ENCODE measurements at places on chromosomes 7 and 10.

DNA sequence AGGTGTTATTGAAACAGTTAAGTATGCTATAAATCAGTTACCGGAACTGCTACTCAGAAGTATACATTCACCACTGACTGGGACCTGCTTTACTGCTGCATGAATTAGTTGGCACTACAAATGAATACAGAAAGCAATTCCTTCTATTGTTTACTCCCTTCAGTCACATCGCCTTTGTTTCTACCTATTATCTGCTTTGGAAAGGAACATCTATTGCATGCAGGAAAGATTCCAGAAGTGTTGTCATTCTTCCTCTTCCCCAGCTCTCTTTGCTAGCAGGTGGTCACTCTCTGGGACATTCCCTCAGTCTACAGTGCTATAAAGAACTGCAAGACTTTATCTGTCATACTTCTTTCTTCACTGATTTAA, 131.3 kb downstream of the ANK3 start:
- no peak for DNase-seq

DNA sequence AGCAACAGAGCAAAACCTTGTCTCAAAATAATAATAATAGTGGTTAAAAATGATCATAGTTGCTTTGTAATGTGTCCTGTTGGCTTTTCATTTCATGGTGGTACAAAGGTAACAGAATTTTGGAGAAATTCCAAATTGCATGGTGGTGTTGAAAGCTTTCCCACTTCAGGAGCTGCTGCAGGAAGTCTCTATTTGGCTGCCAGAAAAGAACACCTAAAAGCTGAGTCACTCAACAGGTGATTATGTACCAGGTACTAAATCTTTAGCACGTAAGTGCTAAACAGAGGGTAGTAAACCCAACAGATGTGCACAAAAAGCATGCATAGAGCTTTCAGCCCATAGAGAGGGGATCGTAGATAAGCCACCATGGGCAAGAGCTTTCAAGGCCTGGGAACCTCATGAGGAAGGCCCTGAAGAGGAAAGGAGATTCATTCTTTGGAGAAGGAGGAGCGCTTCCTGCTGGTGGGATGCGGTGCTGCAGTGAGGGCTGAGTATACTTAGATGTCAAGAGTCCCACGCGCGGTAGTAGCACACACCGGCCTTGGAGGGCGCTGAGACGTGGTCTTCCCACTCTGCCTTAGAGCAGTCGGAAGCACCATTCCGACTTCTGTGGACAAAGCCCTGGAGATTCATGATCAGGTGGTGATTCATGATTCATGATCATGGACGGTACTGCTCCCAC, 118.7 kb downstream of the RALA start:
- no peak for DNase-seq

DNA sequence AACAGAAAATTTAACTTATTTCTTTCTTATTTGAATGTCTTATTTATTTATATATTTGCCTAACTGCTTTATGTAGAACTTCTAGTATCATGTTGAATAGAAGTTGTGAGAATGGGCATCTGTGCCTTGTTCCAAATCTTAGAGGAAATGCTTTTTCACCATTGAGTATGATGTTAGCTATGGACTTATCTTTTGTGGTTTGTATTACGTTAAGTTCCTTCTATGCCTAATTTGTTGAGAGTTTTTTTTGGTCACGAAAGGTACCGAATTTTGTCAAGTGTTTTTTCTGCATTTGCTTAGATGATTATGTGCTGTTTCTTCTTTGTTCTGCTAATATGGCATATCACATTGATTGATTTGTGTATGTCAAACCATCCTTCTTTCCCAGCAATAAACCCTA, 161.0 kb upstream of the TRIM24 start:
- DNase-seq = no peak

DNA sequence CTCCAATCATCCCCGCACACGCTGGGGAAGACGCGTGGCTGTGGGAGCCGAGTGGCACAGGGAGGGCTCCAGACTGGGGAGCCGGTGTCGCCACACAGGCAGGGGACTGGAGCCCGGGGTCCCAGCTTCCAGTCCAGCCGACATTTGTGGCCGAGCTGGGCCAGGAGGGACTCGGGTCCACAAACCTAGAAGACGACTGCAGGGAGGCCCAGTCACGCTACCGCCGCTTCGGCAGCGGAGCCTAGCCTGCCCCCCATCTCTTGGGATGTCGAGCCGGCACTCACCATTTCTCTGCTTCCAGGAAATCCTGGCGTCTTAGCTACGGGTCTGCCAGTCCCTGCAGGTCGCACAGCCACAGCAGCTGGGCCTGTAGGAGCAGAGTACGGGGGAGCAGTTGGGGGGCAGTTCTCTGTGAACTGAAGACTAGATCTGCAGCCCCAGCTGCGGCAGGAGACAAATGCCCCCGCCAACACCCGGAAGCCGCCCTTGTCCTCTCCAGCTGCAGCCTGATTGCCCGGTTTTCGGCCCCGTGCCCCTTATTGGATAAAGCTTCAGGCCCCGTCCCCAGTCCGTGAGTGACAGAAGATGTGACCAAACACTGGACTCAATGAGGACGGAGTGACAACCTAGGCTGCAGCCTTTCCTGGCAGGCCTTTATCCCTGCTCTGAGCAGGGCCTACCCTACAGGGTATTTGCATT, 270.7 kb downstream of the ZNF33B start:
- DNase-seq = peak; percentile 88

DNA sequence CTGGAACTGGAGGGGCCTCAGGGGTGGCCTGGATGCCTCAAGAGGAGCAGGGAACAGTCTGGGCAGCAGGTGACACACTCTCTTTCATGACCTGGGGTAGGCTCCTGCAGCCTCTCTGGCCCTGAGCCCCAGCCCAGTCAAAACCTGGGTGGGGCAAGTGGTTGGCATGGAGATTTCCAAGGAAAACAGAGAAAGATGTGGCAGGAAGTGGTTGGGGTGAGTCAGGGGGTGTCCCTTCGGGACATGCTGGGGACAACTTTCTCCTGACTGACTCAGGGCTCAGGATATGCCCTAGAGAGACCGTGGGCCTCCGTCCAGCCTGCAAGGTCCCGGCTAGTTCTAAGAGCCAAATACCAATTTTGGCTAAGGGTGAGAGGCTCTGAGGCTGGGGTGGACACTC, 2.9 kb downstream of the AQP1 start:
- DNase-seq = no peak

DNA sequence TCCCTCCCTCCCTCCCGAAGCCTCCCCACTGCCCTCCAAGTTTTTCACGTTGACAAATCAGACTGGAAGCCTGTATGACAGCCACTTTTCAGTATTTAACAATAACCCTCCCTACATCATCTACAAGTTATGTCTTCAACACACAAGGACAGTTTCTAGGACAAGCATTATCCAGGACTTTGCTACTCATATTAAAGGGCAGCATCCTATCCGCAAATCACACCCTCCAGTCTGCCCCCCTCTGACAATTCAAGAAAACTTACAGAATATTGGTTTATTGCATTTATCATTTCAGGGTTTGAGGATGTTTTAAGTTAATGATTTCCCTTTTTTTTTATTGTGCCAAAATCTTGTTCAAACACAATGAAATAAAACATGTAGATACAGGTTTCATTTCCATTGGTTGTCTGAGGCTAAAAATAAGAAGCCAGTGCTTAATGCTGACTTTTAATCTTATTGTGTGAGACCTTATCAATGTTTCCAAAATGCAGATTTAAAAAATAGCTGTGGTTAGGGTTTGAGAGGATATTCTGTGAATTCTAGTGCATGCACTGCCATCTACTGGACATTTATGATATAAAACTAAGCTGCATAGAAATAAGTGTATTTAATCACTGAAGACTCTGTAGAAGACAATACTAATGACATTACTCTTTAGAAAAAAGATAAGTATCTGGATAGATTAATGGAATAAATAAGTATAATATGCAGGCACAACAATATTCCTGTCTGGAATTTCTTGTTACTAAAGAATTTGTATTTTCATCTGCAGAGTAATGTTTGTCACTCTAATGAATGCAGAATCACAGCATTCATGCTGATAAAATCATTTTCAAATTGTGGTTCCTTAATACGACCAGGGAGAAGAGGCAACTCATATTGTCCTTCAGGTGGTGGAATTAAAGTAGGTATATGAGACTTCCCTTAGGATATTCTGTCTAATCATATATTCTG, 64.1 kb downstream of the CAV1 start:
- DNase-seq = no peak

- DNase-seq = no peak
Measured at GRCh38 chr7:47659664-47660462, 78.0 kb upstream of the TNS3 start.

- no peak for DNase-seq
Measured at GRCh38 chr7:38309555-38309954, 36.1 kb upstream of the TARP start.

DNA sequence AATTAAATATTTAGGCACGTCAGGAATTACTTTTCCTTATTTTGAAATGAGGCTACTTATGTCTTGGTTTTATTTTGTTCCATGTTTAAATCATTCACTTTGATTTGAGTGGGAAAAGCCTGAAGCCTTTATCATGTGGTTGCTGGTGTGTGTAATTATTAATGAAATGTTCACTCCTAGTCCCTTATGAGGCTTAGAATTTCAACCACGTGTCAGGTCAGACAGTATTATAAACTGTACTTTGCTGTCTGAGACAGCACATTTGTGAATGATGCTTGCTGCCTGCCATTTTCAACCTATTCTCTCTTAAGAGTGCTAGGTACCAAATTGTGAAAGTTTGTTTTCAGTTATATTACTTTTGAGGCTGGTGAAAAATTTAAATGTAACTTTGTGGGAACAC, 58.9 kb downstream of the COL17A1 start:
- DNase-seq = no peak

GRCh38 chr10:57605948-57606485, 661.7 kb downstream of the IPMK start:
- no peak for DNase-seq

- no peak for DNase-seq
Measured at GRCh38 chr7:83366629-83367028, 203.9 kb upstream of the PCLO start.

GRCh38 chr7:105613611-105614330, 32.5 kb upstream of the EFCAB10 start:
- no peak for DNase-seq

GRCh38 chr10:62582101-62582705, 208.0 kb downstream of the ZNF365 start:
- no peak for DNase-seq

- DNase-seq = no peak
Measured at GRCh38 chr7:131879424-131879823, 323.0 kb upstream of the PODXL start.

DNA sequence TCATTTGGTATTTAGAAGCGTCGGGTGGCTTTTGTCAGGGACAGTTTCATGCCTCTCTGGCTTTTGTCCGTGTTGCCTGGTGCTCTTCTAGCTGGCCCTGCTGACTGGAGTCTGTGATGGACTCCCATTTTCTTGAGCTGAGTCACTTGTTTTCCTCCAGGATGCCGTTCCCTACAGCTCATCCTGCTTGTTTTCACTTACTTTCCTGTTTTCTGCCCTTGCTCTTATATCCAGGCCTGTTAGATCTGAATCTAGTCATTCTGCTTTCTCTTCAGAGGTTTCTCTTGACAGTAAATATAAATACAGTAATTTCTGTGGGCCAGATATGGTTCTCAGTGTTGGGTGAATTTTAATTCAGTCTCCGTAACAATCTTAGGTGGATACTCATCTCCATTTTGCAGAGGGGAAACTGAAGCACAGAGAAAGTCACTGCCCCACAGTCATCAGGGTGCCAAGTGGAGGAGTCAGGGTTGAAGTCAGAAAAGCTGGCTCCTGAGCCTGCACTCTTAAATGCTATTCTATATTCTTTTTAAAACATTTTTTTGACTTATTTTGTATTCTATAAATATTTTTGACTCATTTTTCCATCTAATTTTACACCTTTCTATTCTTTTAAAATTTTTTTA, 85.4 kb downstream of the CCNY start:
- DNase-seq = no peak

GRCh38 chr10:90968328-90969081, 47.6 kb upstream of the ANKRD1 start:
- no peak for DNase-seq

GRCh38 chr10:11406746-11407145, 204.7 kb downstream of the USP6NL start:
- DNase-seq = no peak

DNA sequence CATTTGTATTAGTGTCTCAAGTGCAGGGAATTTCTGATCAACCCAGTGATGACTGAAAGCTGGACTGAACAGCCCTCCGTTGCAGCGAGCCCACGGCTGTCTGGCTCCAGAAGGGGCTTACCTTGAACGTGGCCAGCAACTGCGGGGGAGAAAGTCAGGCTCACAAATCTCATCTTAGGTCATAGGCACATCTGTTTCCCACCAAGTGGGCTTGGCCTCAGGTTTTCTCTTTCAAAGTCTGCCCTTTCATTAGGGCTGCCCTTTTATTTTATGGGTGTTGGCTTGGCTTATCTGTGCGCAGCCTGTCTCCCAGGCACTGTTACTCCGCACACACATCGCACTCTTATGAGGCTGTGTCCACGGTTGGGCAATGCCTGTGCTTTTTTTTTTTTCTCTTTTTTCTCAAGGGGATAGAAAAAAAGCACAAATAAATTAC, 178.0 kb downstream of the JCAD start:
- no peak for DNase-seq

- no peak for DNase-seq
Measured at GRCh38 chr7:128022631-128023532, 8.4 kb downstream of the LRRC4 start.

GRCh38 chr10:71771204-71771603, 2.1 kb downstream of the VSIR start:
- no peak for DNase-seq

DNA sequence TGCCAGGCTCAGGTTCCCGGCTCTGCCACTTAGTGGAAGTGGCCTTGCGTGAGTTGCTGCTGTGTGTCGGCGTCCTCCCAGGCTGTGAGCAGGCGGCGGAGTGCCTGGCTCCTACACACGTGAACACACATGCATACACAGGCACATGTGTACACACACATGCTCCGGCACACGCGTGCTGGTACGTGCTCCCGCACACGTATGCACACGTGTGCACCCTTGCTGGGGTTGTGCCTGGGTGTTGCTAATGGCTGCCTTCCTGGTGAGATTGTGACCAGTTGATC, 107.6 kb downstream of the INPP5A start:
- no peak for DNase-seq

- no peak for DNase-seq
Measured at GRCh38 chr10:129277841-129278240, 189.2 kb upstream of the MGMT start.

GRCh38 chr10:78298835-78299234, 265.2 kb downstream of the RPS24 start:
- DNase-seq = no peak

- DNase-seq = no peak
Measured at GRCh38 chr7:70712942-70713341, 419.0 kb upstream of the GALNT17 start.

GRCh38 chr7:85186521-85187241, at the start of gene SEMA3D:
TSS of gene SEMA3D (minus strand) at chr7:85187056. CDS start at chr7:85121891, 65,165 bp downstream.
- peak; percentile 14 for DNase-seq

GRCh38 chr7:23191022-23191421, 9.2 kb downstream of the NUP42 start:
- no peak for DNase-seq

DNA sequence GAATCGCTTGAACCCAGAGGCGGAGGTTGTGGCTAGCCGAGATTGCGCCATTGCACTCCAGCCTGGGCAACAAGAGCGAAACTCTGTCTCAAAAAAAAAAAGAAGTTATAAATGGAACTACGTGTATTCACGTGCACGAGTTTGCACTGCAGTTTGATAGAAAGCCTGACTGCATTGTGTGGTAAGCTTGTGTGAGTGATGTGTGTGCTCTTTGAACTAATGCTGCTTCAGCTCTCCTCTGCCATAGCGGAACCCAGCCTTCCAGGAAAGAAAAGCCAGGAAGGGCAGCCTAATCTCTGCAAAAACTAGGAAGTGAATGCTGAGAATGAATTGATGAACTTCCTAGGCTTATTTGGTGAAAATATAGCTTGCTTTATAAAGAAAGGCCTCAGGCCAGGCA, 15.6 kb upstream of the MKRN1 start:
- no peak for DNase-seq
